Daoy (cell line): ENCODE measurements at places on chromosomes 2 and 18. TPM values are rescaled to one million over a fixed set of nuclear protein-coding genes. Genes with fewer than 3 reads are reported as not detected.
A peak's percentile ranks its signal among the peaks of the same experiment; 100 is the strongest.

DNA sequence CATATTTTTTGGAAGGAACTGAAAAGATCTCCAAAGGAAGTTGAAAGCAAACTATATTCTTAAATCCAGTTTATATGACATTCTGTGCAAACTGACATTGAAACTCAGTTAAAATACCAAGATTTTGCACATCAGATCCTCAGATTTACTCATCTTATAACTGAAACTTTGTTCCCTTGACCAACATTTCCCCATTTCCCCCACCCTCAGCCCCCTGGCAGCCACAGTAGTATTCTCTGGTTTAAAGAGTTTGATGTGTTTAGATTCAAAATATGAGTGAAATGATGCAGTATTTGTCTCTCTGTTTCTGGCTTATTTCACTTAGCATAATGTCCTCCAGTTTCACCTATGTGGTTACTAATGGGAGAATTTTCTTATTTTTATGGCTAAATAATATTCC, 99.2 kb upstream of the ITGA4 start:
- DNase-seq = no peak

DNA sequence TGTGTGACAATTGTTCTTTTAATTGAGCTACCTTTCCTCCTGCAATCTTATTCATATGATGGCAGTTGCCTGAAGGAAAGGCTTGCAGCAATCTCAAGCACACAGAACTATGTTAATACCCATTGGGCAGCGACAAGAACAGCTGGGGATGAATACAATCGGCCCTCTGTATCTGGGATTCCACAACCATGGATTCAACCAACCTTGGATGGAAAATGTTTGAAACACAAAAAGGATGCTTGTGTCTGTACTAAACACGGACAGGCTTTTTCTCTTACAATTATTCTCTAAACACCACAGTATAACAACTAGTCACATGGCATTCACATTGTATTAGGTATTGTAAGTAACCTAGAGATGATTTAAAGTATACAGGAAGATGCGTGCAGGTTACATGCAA, 256.1 kb upstream of the SIX2 start:
- no peak for DNase-seq

DNA sequence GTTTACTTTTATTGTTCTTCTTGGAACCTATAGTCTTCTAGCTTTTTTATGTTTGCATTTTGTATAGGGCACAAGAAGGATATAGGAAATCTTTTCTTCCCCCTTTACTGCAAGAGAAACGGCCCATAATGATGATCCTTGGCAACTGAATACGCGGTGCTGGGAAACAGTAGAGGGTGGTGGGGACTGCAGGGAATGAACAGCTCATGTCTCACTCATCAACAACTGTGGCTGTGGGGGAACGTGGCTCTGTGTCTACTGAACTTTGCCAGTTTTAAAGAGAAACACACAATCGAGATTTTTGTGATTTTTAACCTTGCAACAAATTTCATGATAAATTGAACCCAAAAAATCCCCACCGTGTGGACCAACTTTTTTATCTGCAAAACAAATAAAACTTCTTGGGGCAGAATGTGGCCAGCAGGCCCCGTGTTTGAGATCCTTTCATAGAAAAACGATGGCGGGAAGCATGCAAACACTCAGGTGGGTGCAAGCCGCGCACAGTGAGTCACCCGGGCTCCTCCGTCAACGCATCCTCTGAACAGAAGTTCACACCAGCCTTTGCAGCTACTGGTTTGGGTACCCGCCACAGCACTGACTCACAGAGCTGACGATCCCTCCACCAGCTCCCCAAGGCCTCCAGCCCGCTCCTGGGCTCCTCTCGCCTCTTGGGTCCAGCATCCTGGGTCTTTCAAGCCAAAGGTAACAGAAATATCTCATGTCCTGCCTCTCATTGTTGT, 149.3 kb downstream of the COL6A3 start:
- DNase-seq = peak; percentile 96

- no peak for DNase-seq
Observed at GRCh38 chr2:239162976-239163687, 237.7 kb downstream of the HDAC4 start.

GRCh38 chr18:79787865-79788733, 9.6 kb upstream of the KCNG2 start:
- DNase-seq = no peak

- no peak for DNase-seq
Observed at GRCh38 chr2:147792966-147793617, 51.7 kb upstream of the ACVR2A start.

ZNF385B gene
- not detected in 2 replicates for total RNA-seq

WDPCP gene
- total RNA-seq = 6.6 and 8.1 TPM in 2 replicates

AQP12B gene
- total RNA-seq = not detected in 2 replicates
